T-helper 17 cell (primary cell): ENCODE measurements at places on chromosomes 3 and 15.
A peak's percentile ranks its signal among the peaks of the same experiment; 100 is the strongest.

- peaks cover 2% of the 10 kb centered on the region for H3K36me3 ChIP-seq
- no peaks in the 10 kb centered on the region for H3K4me1 ChIP-seq
- peaks cover 42% of the 10 kb centered on the region for H3K27me3 ChIP-seq
These were observed 82.2 kb downstream of the ASB7 start for GRCh38 chr15:100684591-100684990.

DNA sequence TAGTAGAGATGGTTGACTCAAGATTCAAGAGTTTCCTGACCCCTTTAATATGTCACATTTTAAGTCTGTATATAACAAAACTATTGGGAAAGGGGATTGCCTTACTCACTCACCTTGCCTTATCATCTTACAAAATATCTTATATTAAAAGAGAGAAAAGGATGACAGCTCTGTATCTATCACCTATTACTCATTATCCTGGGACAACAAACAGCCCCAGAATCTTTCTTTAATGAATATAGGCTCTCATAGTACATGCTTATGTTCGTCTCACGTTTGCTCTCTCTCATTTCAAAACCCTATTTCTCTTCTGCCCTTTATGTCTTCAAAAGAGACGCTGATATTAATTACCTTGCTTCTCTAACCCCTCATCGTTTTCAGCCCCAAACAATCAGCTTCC, 1023.4 kb upstream of the CFAP20DC start:
- no peak for DNase-seq
- peaks cover 5% of the 10 kb centered on the region for H3K27me3 ChIP-seq
- H3K36me3 ChIP-seq = peaks cover 2% of the 10 kb centered on the region

DNA sequence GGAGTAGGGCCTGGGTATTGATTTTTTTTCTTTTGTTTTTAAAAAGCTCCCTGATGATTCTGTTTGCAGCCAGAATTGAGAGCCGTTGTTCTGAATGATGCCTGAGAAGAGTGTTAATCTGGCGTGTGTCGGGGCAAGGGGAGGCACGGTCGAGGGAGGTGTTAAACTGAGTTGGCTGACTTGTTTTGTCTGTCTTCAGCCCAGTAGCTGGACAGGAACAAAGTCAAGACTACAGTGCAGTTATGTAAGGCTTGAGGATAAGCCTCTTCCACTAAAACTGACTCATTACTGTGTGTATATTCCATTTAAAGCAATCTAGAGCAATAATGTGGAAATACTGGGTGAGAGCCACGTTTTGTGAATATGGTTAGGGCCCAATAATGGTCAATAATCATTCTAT, 119.0 kb upstream of the DLG1 start:
- no peak overlapping the region for H3K27ac ChIP-seq
- peaks cover 26% of the 10 kb centered on the region for H3K27me3 ChIP-seq
- H3K36me3 ChIP-seq = no peaks in the 10 kb centered on the region
- no peak overlapping the region for H3K4me3 ChIP-seq
- H3K4me1 ChIP-seq = peaks cover 3% of the 10 kb centered on the region

GRCh38 chr15:84603630-84604379, 3.0 kb downstream of the ZSCAN2 start:
- H3K27ac ChIP-seq = peak overlapping the region; percentile 92
- peak overlapping the region; percentile 78 for H3K4me3 ChIP-seq
- DNase-seq = no peak

DNA sequence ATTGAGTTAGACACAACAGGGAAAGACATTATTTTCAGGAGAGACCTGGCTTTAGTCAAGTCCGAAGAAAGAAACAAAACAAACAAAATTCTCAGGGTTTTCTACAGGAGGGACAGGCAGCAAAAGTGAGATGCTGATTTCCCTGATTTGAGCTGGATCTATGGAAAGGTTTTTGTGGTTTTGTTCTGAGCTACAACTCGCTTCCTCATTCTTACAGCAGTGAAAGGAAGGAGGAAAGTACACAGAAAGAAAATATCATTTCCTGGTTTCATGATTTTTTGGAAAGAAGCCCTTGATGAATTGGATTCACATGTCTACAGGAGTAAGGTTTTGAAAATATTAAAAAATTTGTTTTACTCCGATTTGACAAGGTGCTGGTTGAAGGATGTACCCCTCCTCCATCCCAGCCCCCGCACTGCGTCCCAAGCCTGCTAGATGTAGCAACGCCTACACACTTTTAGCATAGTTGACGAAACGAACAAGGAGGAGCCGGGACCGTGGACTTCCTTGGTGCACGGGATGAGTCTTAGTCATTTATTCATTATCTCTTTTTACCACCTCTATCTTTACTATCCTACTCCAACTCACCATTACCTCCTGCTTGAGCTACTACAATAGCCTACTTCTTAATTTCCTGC, 10.8 kb downstream of the PRICKLE2 start:
- no peak for DNase-seq
- no peak overlapping the region for H3K4me3 ChIP-seq
- H3K27me3 ChIP-seq = no peaks in the 10 kb centered on the region
- H3K27ac ChIP-seq = no peak overlapping the region

DNA sequence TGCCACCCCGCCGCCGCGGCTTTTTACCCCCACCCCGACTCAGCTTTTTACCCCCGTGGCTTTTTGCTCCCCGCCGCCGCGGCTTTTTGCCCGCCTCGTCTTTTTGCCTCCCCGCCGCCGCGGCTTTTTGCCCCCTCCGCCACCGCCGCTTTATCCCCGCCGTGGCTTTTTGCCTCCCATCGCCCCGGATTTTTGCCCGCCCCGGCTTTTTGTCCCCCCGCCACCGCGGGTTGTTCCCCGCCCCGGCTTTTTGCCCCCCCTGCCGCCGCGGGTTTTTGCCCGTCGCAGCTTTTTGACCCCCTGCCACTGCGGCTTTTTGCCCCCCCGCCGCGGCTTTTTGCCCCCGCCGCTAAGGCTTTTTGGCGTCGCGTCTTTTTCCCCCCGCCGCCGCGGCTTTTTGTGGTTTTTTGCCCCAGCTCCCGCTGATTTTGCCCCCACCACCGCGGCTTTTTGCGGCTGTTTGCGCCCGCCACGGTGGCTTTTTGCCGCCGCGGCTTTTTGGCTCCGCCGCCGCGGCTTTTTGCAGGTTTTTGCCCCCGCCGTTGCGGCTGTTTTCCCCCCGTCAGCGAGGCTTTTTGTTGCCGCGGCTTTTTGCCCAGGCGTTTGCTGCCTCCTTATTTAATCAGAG, 597.2 kb downstream of the GOLGA6L6 start:
- no peaks in the 10 kb centered on the region for H3K4me1 ChIP-seq
- no peaks in the 10 kb centered on the region for H3K36me3 ChIP-seq
- no peak overlapping the region for H3K4me3 ChIP-seq
- no peak overlapping the region for H3K27ac ChIP-seq

- H3K4me1 ChIP-seq = peaks cover 2% of the 10 kb centered on the region
- no peaks in the 10 kb centered on the region for H3K36me3 ChIP-seq
These were observed 2.9 kb upstream of the USP50 start for GRCh38 chr15:50549326-50549725.

GRCh38 chr15:55535436-55535835, 27.4 kb upstream of the DNAAF4 start:
- no peak for DNase-seq
- H3K4me1 ChIP-seq = peaks cover 3% of the 10 kb centered on the region
- peaks cover 23% of the 10 kb centered on the region for H3K27me3 ChIP-seq

- no peak overlapping the region for H3K4me3 ChIP-seq
- peaks cover 60% of the 10 kb centered on the region for H3K27me3 ChIP-seq
- DNase-seq = no peak
- H3K4me1 ChIP-seq = peaks cover 24% of the 10 kb centered on the region
- H3K36me3 ChIP-seq = peaks cover 18% of the 10 kb centered on the region
These were observed 8.1 kb upstream of the PCSK6 start for GRCh38 chr15:101497484-101498034.

DNA sequence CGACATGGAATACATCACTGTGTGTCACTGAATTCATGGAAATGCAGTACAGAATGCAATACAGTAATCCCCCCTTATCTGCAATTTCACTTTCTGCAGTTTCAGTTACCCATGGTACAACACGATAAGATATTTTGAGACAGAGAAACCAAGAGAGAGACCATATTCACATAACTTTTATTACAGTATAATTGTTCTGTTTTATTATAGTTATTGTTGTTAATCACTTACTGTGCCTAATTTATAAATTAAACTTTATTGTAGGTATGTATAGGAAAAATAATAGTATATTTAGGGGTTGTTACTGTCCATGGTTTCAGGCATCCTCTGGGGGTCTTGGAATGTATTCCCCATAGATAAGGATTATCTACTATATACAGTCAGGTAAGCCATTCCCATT, 61.8 kb downstream of the MBNL1 start:
- peak overlapping the region; percentile 91 for H3K27ac ChIP-seq
- peak overlapping the region; percentile 68 for H3K4me3 ChIP-seq
- H3K36me3 ChIP-seq = peaks cover 13% of the 10 kb centered on the region
- peaks cover 51% of the 10 kb centered on the region for H3K4me1 ChIP-seq
- no peaks in the 10 kb centered on the region for H3K27me3 ChIP-seq

GRCh38 chr3:4986782-4987537, 7.7 kb downstream of the BHLHE40 start:
- peaks cover 38% of the 10 kb centered on the region for H3K4me1 ChIP-seq
- H3K27ac ChIP-seq = peak overlapping the region; percentile 98
- peak; percentile 56 for DNase-seq
- H3K36me3 ChIP-seq = peaks cover 4% of the 10 kb centered on the region

- H3K27me3 ChIP-seq = no peaks in the 10 kb centered on the region
- H3K36me3 ChIP-seq = no peaks in the 10 kb centered on the region
- DNase-seq = no peak
These were observed 21.7 kb downstream of the EEFSEC start for GRCh38 chr3:128174675-128175590.

GRCh38 chr3:150737874-150738679, 24.9 kb downstream of the SIAH2 start:
- no peak overlapping the region for H3K4me3 ChIP-seq
- peaks cover 35% of the 10 kb centered on the region for H3K4me1 ChIP-seq
- peak overlapping the region; percentile 29 for H3K27ac ChIP-seq
- no peaks in the 10 kb centered on the region for H3K27me3 ChIP-seq
- peaks cover 6% of the 10 kb centered on the region for H3K36me3 ChIP-seq
